ENCODE measurements at places on chromosomes 11 and 22.

GRCh38 chr11:31050061-31050765, 319.3 kb downstream of the DCDC1 start:
- DNase-seq: no peak

- DNase-seq: no peak
Measured at GRCh38 chr22:37610480-37611129, 2.0 kb downstream of the GGA1 start.

DNA sequence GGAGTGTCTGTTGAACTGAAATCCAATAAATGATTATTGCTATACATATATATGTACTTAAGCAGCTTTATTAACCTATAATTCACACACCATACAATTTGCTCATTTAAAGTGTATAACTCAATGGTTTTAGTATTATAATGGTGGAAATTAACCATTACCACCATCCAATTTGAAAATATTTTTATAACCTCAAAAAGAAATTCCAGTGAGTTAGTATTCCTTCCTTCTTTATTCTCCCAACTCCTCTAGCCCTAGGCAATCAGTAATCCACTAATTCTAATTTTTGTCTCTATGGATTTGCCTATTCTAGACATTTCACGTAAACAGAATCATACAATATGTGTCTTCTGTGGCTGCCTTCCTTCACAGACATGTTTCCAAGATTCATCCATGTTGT, 64.8 kb downstream of the MAPK1 start:
- no peak for DNase-seq

DNA sequence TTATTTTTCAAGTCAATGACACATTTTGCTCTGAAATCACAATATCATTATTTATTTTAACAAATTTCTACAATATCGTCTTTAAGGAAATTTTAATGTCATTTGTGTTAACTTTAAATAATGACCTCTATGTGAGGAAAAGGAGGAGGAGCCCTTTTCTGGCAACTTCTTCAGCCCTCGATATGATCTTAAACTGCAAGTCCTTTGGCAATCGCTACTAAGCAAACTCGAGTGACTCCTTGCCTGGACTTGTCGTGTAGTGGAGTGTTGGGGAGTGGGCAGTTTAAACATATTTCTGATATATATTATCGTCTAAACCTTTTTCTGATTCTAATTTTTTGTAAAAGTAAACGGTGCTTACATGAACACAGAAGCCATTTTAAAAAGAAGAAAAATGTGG, 16.7 kb downstream of the ETS1 start:
- DNase-seq: no peak

- DNase-seq: no peak
Measured at GRCh38 chr11:109076870-109077269, 345.1 kb upstream of the C11orf87 start.

DNA sequence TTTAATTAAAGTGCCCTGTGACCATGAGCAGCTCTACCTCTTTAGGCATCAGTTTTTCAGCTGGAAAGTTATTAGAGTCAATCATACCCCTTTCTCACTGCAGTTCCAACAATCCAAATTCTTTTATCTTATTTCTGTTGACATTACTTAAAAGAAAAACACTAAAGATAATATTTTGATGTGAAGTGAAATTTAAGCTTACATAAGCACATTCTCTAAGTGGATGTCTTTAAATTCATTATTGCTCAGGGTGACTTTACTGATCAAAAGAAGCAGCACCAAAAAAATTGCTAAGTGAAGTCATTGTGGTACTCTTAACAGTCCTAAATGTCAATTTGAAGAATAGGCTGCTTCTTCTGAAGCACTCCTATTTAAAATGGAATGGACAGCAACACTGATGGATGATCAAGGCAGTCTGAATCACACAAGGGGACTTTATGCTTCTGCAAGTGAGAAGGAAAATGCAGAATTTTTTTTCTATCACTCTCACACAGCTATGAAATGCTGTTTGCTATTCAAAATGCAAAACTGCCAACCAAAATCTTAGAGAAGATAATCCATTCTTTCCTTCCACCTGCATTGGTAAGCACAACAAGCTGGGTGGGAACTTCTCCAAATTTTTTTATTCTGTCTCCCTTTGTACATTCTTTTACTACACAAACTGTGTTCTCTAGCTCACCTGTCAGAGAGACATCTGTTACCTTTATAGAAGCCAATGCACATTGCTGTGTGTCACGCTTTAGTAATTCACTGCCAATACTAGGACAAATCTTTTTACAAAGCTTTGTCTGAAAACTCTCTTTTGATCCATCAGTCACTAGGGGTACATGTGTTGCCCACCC, 179.9 kb downstream of the GRIA4 start:
- DNase-seq: no peak

- DNase-seq: no peak
Measured at GRCh38 chr11:112627588-112628045, 333.6 kb upstream of the NCAM1 start.

GRCh38 chr11:85682330-85683305, 3.4 kb downstream of the CCDC89 start:
- DNase-seq: peak; percentile 34

DNA sequence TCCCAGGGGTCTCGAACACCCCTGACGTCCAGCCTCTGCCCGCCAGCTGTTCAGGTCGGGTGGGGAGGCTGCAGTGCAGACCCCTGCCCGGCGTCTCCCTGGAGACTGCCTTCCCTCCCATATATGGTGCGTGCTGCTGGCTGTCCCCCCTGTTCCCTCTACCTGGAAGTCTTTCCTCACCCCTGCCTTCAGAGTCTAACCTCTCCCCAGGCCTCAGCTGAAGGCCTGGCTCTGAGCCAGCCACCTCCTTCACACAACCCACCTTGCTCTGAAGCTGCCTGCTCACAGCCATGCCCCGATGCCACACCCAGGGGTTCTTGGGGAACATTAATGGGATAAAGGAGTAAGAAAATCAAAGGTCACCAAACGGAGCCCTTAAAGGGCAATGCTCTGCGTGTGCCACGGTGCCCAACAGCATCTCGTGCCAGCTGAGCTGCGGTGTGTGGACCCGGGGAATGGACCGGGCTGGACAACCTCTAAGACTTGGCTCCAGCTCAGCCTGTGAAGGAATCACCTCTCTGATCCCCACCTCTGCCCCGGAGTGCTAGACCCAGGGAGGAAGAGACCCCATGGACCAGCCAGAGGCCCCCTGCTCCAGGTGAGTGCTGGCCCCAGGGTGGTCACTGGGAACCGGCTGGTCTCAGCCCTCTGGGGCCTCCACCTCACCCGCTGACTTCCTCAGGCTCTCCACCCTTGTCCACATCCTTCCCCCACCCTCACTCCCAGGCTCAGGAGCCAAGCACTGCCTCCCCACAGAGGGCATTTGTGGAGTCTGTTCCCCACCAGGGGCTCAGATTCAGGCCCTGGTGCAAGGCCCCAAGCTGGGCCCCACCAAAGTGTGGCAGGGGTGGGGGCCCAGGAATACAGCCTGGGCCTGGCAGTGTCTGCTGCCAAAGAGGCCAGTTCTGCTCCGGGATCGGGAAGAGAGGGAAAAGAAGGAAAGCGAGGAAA, at the start of gene NLRP6:
Gene NLRP6, plus strand, starts transcription at position 407 of the 951 bp plus-strand sequence. Its CDS starts 163 bp downstream, at position 570.
- no peak for DNase-seq

GRCh38 chr11:72683782-72684200, 9.6 kb upstream of the PDE2A start:
- peak; percentile 50 for DNase-seq

DNA sequence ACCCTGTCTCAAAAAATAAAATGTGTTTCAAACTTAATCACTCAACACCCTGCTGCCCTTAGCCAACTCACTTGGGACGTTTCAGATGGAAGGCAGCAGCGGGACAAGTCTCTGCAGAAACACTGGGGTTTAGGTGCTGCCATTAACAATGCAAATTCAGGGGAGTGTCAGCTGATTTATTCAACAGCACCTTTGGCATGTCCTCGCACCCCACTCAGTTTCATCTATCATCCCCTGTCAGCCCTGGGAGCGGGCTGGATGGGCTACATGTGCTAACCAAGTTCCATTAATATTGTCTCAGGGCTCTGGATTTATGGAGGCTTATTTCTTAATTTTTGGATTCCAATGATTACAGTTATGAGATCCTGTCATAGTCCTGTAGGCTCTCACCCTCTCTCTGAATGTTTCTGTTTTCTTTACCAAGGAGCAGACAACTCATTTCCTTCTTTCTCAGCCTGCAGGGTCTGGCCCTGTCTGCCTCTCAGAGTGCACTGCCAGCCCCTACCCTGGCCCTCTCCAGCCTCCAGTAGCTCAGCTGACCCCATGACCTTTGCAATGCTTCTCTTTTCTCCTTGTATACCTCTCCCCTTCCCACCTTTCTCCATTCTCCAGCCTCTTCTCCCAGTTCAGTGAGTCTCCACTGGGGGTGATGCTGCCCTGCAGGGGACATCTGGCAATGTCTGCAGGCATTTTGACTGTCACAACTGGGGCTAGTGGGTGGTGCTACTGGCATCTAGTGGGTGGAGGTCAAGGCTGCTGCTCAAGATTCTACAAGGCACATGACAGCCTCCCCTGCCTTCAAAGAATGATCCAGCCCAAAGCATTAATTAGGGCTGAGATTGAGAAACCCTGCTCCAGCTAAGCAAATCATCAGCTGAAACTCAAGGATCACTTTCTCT, 79.0 kb downstream of the APIP start:
- no peak for DNase-seq

- DNase-seq: no peak
Measured at GRCh38 chr11:13786688-13787087, 118.2 kb downstream of the FAR1 start.

DNA sequence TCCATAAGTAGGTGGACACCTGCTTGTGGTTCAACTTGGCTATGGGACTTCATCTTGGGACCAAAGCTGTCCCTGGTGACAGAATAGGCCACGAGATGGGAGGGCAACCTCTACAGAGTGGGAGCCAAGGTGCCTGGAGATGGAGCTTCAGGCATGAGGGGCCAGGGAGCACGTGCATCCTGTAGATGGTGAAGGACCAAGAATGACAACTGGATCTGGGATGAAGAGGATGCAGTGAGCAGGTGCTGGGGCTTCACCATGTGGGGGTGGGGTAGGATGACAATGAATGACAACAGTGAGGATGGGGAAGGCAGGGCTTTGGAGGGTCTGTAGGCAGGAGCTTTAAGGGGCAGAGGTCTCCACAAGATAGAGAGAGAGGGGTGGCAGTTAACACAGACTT, 372.0 kb upstream of the B3GAT1 start:
- no peak for DNase-seq

GRCh38 chr22:27163162-27164137, 506.1 kb downstream of the MIAT start:
- no peak for DNase-seq

GRCh38 chr11:59754494-59754858, 700 bp upstream of the STX3 start:
- no peak for DNase-seq

DNA sequence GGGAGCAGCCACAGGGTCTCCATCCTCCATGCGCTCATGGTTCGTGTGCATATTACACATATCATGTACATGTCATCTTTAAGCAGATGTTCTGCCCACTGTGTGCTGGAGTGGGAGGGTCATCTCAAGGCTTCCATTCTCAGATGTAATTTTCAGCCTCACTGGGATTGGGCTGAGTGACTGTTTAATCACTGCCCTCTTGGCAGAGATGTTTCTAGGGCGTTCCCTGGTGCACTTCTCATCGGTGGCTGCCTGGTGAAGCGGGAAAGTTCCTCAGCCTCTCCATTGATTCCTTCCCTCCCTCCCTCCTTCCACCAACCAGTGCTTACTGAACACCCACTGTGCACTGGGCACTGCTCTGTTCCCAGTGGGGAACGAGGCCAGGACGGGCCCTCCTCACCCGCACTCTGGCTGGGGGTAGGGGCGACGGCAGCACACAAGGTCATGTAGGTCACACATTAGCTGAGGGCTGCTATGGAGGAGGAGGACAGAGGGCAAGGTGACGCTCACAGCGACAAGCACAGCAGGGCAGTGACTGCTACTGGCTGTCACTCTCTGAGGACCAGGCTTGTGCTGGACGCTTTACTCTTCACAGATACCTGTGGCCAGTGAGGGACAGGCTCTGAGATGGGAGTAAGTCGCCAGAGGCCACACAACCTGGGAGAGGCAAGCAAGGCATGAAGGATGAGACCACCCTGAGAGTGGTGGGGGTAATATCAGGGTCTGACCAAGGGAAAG, 22.9 kb downstream of the GNAZ start:
- no peak for DNase-seq

- no peak for DNase-seq
Measured at GRCh38 chr11:83205608-83206185, 12.2 kb downstream of the ANKRD42 start.

DNA sequence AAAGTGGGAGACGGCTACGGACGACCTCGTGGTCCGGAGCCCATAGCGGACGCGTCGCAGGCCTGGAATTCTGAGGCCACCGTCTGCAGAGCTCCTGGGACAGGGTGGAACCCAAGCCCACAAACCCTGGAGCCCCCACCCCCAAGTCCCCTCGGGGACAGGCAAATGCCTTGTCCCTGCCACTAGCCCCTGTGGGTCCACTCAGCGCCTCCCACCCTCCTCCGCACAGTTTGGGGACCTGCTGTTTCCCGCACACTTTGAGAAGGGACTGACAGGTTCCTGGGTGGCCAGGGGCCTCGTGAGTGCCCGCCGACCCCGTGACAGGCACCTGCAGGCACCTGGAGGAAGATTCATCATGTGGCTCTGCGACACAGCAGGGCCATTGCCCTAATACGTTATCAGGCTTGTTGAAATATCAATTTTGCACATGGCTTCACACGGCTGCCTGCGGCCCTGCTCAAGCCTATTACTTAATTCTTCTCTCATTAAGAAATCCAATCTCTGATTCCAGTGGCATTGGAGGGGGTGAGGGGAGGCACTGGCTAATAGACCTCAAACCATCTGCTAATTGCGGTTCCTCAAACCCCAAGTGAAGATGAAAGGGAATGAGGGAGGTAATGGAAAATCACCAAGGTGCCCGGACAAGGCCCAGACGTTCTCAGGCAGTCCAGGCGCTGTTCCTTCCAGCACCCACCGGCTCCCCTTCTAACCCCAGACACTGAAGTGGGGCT, 672.5 kb downstream of the BRD1 start:
- no peak for DNase-seq

DNA sequence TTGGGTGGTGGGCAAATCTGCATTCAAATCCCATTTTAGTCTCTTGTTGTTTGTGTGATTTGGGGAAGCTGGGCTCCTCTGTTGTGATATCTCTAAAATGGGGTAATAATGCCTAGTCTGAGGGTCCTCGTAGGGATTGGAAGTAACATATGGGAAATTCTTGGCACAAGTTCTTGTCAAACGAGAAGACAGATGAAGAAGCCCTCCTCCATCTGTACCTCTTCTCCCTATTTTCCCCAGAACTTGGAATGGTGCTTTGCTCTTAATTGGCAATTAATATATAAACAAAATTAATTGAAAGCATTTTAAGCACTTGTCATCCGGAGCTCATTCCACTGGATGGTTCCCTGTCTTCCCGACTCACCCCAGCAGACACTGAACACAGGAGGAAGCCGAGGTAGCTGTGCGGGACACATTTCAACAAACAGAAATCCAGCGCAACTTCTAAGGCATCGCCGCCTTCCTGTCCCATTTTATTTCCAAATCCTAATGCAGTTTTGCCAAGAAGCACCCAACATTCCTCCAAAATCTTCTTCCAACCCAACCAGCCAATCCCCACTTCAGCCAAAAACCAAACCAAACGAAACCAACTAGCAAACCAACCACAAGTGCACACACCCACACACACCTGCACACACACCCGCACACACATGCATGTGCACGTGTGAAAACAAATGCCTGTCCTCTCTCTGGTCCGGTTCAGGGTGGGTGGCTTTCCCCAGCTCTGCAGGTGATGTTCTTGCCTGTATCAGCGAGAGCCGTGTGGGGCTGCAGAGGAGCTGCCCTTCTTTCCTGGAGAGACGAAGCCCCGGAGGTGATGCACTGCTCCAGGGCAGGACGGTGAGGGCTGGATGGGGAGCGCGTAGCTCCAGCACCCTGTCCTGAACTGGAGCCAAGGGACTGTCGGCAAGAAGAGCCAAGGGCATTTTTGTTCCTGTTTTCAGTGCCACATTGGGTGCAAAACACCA, 100.8 kb upstream of the B3GAT1 start:
- DNase-seq: no peak

GRCh38 chr11:2533587-2534133, 88.9 kb downstream of the KCNQ1 start:
- no peak for DNase-seq

All from activated naive CD8-positive, alpha-beta T cell treated with anti-CD3 and anti-CD28 coated beads, Interleukin-2, amount 50 U/mL, for 16 hours (primary cell).